ENCODE measurements at places on chromosomes 6 and 20. TPM values are rescaled to one million over a fixed set of nuclear protein-coding genes. Genes with fewer than 3 reads are reported as not detected.

DNA sequence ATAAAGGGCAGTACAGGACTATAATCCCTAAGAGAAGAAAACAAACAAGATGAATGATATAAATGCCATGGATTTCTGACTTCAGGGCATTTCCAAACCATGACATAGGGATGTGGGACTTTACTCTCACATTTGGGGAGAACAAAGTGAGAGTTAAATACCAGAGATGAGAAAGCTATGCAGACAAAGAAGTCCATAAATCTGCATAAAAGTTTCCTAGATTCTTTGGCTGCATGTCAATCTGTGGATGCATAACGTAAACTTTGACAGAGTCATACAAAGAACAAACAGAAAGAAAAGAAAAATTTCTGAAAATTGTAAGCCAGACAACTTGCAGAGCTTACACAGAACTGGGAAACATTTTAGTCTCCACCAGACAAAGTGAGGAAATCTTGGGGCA is 11.7 kb downstream of the EPM2A start:
- no peak for DNase-seq

- DNase-seq: no peak
Observed at GRCh38 chr6:106790935-106791334, 161.6 kb downstream of the QRSL1 start.

- DNase-seq: no peak
Observed at GRCh38 chr6:17928514-17929430, 58.7 kb downstream of the KIF13A start.

DNA sequence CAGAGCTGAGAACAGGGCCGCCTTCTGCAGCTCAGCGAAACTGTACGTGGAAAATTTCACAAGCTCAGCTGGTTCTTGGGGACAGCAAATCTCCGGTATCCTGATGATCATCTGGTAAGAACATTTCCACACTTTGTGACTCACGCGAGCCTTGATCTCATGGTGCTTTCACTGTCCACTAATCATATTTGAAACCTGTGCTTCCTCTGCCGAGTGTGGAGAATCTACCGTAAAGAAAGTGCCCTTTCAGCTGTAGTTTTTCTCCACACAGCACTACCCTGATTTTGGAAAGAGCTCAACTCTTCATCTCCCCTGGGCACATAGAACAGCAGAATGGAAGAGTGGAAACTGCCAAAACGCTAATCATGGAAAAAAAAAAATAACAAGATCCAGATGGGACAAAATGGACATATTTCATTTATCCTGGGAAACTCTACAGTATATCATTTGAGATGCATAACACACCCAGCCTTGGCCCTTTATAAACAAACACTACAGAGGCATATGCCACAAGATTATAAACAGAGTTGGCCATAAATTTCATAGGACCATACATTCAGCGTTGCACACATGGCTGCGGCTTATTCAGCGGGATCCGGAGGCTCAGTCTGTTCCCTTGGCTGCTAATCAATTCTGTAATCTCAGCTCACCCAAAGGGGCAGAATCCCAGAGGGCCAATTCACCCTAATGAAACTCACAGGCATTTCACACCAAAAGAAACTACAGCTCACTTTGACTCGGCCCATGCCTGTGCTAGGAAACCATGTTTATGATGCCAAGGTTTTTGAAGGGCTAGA is 434.5 kb downstream of the HDGFL1 start:
- DNase-seq: no peak

- no peak for DNase-seq
Observed at GRCh38 chr6:157383471-157383870, 2.5 kb downstream of the ZDHHC14 start.

DNA sequence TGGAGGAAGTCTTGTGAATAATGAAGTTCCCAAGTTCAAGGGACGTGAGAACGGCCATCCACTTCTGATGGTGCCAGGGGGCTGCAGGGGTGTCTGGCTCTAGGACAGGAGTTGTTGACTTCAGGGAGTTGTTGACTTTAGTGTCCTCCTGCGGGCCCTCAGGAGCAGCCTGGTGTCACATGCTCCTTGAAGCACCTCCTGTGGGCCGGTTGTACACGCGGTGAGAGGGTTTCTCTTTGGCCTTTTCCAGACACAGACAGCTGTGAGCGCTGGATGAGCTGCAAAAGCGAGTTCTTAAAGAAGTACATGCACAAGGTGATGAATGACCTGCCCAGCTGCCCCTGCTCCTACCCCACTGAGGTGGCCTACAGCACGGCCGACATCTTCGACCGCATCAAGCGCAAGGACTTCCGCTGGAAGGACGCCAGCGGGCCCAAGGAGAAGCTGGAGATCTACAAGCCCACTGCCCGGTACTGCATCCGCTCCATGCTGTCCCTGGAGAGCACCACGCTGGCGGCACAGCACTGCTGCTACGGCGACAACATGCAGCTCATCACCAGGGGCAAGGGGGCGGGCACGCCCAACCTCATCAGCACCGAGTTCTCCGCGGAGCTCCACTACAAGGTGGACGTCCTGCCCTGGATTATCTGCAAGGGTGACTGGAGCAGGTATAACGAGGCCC is 77.8 kb downstream of the ISM1 start:
- no peak for DNase-seq

GRCh38 chr6:142696123-142697000 is 248.6 kb downstream of the HIVEP2 start:
- DNase-seq: no peak

Gene GABRR1
- not detected for total RNA-seq

Gene FAM83D
- 11.7 TPM for total RNA-seq
